Breast epithelium (tissue), 4 donors: ENCODE measurements at places on chromosomes 5 and 9. TPM values are rescaled to one million over a fixed set of nuclear protein-coding genes. Genes with fewer than 3 reads are reported as not detected.

PHF24 gene
- total RNA-seq: 0.33 TPM

DMRT3 gene
- 0.33 TPM for total RNA-seq

GPX3 gene
- 2,830 TPM for total RNA-seq

BARHL1 gene
- not detected for total RNA-seq

NOXA1 gene
- total RNA-seq: 2.9 TPM

SPATA31D1 gene
- not detected for total RNA-seq

DNA sequence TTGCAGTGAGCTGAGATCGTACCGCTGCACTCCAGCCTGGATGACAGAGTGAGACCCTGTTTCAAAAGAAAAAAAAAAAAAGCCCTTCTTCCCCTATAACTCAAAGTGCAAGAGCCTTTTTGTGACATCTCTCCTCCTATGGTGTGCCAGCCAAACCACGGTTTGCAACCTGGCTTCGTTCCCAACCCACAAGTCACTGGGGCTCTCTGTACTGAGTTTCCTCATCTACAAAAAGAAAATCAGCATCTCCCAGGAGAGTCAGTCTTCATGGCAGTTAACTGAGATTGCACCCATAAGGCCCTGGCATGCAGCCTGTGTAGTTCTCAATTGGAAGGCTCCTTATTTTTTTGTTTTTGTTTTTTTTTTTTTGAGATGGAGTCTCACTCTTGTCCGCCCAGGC is 14.8 kb downstream of the ODF2 start:
- no peak overlapping the region for H3K4me3 ChIP-seq
- H3K27me3 ChIP-seq: no peaks in the 10 kb centered on the region
- H3K27ac ChIP-seq: no peak overlapping the region
- no peaks in the 10 kb centered on the region for H3K4me1 ChIP-seq
- no peaks in the 10 kb centered on the region for H3K36me3 ChIP-seq

DNA sequence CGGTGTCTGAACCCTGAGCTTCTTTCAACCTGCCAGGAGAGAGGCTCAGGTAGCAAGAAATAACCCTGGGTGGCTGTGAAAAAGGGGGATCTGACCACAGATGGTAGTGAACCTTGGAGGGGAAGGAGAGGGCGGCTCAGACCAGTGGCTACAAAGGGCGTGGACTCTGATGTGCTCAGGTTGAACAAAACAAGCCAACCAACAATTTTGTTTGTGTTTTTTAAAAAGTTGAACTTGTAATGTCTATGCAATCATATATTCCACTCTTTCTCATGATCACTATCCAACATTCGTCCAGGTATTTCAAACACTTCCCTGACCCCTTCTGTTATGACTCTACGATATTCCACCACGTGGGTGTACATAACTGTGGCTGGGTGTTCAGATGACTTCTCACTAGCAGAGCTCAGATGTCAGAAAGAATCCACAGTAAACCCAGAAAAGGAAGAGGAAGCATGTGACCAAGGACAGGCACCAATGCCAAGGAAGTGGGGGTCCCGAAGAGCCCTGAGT is 20.0 kb downstream of the PTPN3 start:
- no peaks in the 10 kb centered on the region for H3K36me3 ChIP-seq
- DNase-seq: no peak
- H3K27me3 ChIP-seq: no peaks in the 10 kb centered on the region
- no peak overlapping the region for H3K4me3 ChIP-seq

- no peaks in the 10 kb centered on the region for H3K4me1 ChIP-seq
- H3K36me3 ChIP-seq: no peaks in the 10 kb centered on the region
- DNase-seq: no peak
Observed at GRCh38 chr5:149441194-149441753, 62.2 kb upstream of the IL17B start.

GRCh38 chr9:22423566-22423965 is 23.1 kb upstream of the DMRTA1 start:
- no peak overlapping the region for H3K4me3 ChIP-seq
- no peak overlapping the region for H3K27ac ChIP-seq
- H3K4me1 ChIP-seq: no peaks in the 10 kb centered on the region
- no peak for DNase-seq
- H3K36me3 ChIP-seq: no peaks in the 10 kb centered on the region
